NCI-H1417 (cell line): ENCODE measurements at places on chromosomes 7 and 10.

GRCh38 chr7:25900877-25901276 is 251.1 kb upstream of the NFE2L3 start:
- no peak for DNase-seq

GRCh38 chr7:158390460-158390859 is 197.2 kb downstream of the PTPRN2 start:
- no peak for DNase-seq

GRCh38 chr7:90944021-90944420 is 320.2 kb upstream of the FZD1 start:
- DNase-seq = no peak

DNA sequence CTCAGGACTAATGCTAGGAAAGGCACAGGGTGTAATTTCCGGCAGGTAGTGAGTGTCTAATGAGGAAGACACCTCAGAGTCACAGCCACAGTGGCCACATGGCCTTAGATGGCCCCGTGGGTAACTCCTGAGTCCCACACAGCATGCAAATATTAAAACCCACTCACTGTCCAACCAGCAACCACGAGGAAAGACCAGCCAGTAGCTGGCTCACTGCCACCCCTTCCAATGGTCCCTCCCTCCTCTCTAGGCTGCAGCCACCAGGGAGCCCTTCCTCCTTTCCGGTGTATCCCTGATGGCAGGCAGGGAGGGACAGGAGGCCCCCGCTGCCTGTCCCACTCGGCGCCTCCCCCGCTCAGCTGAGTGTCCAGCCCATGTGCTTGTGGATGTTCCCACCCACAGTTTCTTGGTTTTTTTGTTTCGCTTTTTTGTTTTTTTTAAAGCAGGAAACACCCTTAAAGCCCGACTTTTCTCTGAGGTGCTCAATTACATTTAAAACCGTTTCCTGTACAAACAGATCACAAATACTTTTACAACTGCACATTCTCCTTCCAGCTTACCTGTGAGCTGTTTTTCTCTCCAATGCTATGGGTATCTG is 9.2 kb downstream of the BNIP3 start:
- no peak for DNase-seq

GRCh38 chr10:72008096-72008981 is 44.1 kb downstream of the CHST3 start:
- DNase-seq = no peak

GRCh38 chr7:155802906-155803417 is 9.3 kb downstream of the SHH start:
- no peak for DNase-seq

DNA sequence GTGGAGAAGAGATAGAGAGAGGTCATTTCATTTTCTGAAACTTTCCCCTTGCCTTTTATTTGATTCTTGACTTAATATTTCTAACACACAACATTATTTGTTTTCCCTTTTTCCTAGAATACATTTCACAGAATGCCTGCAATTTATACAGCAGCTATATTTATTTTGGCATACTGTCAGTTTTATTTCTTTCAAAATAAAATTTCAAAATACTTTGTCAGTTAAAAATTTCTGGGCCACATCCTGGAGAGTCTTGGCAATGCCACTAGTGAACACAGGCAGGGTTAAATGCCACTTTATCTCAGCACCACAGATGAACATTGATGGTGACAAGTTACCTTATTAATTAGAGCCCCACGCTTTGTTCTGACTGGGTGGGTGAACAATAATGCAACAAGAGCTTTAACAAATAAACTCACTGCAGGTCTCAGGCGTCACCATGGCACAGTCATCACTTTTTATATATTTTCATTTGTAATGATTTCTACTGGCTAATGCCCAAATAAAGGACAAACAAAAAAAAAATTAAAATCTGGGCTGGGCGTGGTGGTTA is 494.0 kb downstream of the KIF20B start:
- no peak for DNase-seq

- no peak for DNase-seq
These were observed 775.5 kb downstream of the CNTNAP2 start for GRCh38 chr7:146892151-146892550.

DNA sequence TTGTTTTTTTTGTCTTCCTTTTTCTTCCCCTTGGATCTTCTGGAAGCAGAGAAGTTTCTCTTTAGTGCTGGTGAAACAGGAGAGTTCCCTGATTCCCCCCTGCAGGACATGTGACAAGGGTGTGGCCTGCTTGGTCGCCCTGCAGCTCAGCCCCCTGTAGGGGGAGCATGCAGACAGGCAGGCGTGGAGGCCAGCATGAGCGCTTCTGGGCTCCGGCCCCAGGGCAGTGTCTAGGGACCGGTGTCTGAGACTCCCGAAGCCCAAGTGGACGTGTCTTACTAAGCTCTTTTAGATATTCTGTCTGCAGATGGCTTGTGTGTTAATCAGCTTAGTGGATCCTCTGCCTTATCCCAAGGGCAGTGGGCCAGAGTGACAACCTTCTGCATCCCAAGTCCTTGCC is 26.1 kb downstream of the PRSS58 start:
- DNase-seq = no peak

DNA sequence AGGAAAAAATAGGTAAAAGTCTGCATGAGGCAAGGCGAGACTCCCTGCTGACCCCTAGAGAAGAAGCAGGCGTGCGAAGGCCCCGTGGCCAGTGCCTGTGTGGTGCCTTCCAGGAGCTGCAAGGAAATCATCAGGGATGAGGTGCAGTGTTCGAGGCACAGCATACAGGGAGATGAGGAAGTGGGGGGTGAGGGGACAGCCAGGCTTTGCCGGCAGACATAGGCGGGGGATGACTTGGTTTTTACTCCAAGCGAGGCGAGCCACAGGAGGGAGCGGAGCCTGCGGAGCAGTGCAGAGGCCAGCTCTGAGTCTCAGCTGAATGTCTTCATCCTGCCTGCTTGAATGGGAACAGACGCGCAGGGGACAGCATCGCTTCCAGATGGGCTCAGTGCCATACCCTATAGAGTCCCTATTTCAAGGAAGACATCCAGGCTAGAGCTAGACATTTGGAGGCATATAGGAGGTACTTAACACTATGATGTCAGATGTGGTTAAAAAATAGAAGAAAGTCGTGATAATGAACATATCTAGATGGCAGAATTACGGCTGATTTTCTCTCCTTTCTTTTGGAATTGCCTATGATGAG is 49.5 kb downstream of the TCERG1L start:
- DNase-seq = no peak

- no peak for DNase-seq
These were observed 60.9 kb upstream of the ADGRA1 start for GRCh38 chr10:133026726-133027395.

DNA sequence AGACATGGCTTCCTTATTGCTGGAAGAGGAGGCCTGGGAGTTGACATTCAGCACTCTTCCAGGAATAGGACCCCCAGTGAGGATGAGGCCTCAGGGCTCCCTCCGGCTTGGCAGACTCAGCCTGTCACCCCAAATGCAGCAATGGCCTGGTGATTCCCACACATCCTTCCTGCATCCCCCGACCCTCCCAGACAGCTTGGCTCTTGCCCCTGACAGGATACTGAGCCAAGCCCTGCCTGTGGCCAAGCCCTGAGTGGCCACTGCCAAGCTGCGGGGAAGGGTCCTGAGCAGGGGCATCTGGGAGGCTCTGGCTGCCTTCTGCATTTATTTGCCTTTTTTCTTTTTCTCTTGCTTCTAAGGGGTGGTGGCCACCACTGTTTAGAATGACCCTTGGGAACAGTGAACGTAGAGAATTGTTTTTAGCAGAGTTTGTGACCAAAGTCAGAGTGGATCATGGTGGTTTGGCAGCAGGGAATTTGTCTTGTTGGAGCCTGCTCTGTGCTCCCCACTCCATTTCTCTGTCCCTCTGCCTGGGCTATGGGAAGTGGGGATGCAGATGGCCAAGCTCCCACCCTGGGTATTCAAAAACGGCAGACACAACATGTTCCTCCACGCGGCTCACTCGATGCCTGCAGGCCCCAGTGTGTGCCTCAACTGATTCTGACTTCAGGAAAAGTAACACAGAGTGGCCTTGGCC is 4.3 kb downstream of the PGAM2 start:
- DNase-seq = no peak

DNA sequence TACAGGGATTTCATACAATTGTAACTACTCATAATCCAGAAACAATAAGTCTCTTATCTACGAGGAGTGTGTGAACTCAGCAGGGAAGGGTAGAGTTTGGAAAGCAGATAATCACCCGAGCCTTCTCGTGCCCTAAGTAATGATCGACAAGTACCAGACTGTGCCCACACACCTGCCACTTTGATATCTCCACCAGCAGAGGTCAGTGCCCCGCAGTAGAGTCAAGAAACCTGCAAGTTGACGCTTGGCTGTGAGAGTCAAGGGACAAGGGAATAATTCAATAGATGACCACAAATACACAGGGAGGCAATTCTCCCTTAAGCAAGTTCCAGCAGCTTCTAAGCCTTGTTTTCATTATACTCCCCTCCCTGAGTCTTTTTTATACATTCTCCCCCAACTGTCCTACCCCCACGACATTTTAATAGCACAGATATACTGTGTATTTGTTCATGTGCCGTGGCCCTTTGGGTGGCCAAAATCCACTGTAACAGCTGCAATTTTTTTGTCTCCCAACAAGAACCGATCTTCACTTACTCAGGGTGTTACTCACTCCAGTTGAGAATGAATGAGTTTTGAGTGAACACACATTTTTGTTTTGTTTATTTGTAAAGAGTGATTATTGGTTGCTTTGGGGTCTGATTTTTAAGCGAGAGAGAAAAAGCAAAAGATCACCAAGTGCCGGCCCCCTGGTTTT is 106.9 kb upstream of the RHEB start:
- peak; percentile 89 for DNase-seq

DNA sequence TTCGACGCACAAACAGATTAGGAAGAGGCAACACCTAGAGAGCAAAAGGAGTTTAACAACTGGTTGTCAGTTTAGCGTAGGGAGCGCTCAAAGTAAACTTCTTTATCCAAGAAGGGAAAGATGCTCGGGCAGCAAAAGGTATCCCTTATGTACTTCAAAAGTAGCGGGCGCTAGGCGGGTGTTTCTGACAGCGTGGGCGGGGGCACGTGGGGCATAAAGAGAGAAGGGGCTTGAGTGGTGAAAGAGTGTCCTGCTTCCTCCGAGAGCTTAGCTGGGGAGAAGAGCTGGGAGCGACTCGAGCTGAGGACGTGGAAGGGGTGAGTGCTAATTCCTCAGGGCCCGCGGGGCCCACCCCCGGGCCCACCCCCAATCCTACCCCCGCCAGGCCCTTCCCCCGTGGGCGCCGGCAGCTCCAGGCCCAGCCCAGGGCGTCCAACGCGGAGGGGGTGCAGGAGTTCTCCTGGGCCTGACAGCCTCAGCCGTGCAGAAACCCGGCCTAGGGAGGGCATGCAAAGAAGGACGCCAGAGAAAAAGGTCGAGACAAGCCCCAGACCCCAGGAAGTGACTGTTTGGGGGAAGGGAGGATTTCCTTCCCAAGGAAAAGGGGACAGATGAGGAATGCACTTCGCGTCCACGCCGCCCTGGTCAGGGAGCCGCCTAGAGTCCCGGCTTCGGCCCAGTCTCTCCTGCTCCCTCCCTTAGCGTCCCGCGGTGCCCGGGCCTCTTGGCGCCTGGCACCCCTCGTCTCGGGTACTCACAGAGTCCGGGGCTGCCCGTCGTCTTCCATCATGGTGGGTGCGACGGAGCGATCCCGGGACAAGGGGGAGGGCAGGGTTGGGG is 868 bp downstream of the TIAL1 start:
- DNase-seq = peak; percentile 23

DNA sequence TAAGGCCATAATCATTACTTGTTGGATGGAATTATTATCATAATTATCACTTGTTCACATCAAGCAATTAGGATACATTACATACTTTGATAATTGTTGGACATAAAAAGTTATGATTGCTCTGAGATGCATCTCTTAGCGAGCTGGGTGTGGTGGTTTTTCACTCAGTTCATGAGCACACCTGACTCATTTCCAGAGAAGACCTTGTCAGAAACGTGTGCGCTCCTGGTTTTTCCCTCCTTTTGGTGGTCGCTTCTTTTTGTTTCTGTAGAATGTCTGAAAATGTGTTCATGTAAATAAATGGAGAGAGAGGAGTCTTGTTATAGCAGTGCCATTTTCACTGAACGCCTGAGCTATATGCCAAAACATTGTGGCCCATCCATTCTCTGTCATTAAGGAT is 141.3 kb downstream of the PAXIP1 start:
- no peak for DNase-seq

- no peak for DNase-seq
These were observed 109.4 kb downstream of the EEPD1 start for GRCh38 chr7:36262309-36263094.

DNA sequence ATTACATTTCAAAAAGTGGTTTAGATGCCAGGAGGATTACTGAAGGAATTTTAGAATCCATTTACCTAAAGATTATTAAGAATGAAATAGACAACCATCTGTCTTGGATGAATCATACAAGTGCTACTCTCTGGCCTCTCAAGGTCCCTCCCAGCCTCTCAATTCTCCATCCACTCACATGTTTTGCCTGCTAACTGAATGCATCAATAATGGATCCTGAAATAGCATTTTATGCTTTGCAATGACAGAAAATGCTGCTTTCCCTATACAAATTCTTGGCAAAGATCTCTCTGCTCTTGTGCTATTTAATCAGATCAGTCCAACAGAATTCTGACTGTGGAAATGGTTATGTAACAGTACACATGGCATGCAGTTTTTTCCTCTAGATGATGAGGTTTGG is 68.1 kb downstream of the HBP1 start:
- DNase-seq = no peak

GRCh38 chr7:16668049-16668858 is 22.3 kb downstream of the BZW2 start:
- DNase-seq = no peak

GRCh38 chr10:70494966-70495365 is 16.4 kb downstream of the PALD1 start:
- no peak for DNase-seq

DNA sequence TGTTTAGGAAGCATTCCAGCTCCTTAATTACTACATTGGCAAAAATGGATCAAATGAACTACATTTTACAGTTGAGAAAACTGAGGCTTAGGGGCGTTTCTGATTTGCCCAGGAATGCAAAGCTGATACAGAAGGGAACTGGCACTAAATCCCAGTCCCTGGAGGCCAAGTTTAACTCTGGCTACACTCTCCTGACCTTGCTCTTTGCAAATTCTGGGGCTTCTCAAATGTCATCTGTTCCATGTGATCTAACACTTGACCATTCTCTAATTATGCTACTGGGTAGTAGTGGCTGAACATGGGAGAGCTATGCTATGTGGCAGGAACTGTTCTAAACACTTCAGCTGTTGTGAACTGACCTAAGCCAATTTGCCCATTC is 11.3 kb upstream of the HABP2 start:
- DNase-seq = no peak

DNA sequence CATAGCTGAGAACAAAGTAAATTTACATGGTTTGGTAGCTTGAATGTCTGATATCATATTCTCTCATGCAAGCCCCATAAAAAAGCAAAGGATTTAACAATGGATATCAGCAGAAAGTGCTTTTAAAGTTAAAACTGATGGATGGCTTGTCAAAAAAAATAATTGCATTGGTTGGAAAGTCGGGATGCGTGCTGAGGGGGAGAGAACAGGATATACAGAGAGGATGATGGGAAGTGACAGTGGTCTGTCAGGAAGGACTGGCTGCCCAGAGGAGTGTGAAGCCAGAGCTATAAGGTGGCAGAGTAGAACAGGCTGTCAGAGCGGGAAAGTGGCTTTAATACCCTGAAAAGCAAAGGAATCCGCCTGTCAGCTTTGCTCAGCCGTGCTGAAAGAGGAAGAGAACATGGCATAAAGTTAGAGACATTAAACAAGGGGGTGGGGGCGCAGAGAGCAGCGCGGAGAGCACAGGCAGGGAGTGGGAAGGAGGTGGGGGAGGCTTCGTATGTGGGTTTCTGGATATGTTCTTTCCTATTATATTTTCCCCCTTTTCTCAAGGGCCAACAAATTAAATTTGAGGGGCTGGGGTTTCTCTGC is 493.0 kb downstream of the LRMDA start:
- no peak for DNase-seq

GRCh38 chr7:71886046-71886445 is 526.1 kb downstream of the CALN1 start:
- no peak for DNase-seq
